ENCODE measurements at places on chromosomes 3 and 15.
A peak's percentile ranks its signal among the peaks of the same experiment; 100 is the strongest.

DNA sequence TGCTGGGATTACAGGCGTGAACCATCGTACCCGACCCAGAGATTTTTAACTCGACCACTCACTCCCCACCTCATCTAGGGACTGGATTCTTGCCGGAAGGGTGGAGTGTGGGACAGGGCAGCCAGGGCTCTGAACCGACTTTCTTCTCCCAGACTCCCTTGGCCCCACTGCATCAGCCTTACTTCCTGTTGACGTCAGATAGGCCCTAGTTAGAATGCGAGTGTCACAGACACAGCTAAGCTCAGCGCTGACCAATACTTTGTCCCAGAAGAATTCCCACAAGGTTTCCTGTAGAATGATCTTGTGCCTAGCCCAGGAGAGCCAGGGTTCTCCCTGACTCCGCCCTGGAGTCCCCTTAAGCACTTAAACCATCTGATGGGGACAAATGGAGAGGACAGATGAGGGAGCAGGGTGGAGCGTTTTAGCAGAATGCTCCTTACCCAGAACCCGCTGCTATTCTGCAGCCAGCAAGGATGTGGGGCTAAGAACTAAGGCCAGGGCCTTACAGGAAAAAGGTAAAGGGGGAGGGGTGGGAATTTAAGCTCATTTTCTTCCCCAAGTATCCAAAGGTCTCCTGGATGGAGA is 5.8 kb upstream of the TUSC2 start:
- DNase-seq = peak; percentile 41

GRCh38 chr3:133453383-133453782 is 53.5 kb downstream of the BFSP2 start:
- no peak for DNase-seq

- DNase-seq = no peak
Observed at GRCh38 chr15:31464216-31465082, 137.8 kb downstream of the KLF13 start.

DNA sequence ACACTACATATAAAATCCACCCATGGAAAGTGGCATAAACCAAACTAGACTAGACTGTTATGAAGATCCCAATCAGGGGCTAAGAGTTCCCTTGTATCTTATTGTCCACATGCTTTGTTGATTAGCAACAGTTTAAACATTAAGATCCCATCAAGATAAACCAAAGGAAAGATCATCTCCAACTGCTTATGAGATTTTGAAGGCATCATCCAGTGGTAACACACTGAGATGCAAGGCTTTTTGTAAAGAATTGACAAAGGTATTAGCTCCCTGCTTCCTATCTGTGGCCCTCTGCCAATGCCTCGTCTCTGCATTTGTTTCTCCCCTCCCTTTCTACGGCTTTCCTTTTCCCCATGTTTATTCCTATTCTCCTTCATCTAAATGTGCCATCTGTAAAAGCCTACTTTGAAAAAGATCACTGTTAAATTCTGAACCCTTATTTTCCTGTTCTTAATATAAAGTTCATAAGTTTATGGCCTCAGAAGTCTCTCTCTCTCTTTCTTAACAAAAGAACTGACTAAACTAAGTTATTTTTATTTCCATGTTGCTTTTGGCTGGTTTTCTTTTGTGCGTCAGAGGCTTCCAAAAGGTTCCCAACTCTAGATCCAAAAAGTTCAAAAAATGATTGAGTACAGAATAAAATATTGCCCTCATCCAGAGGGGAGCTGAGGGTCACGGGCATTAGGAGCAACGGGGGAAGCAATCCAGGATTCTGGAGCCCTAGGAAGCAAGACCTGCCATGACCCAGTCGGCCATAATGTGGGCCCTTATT is 5.5 kb downstream of the PLD1 start:
- peak; percentile 53 for DNase-seq

DNA sequence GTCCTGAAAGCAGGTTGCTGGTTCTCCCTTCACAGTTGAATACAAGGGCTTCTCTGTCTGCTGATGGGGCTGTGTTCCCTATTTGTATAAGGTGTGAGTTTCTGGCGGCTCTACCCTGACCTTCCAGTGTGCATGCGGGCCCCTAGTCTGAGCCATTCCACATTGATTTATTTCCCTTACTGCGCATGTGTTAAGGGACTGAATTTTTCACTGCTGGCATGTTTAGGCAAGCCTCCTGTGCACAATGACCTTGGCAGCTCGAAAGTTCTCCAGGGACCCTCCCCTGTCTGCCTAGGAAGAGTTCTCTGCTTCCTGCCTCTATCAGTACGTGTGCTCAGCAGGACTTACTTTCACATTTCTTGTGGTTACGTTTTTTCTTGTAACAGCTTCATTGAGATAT is 11.4 kb downstream of the TRAK1 start:
- peak; percentile 38 for DNase-seq

DNA sequence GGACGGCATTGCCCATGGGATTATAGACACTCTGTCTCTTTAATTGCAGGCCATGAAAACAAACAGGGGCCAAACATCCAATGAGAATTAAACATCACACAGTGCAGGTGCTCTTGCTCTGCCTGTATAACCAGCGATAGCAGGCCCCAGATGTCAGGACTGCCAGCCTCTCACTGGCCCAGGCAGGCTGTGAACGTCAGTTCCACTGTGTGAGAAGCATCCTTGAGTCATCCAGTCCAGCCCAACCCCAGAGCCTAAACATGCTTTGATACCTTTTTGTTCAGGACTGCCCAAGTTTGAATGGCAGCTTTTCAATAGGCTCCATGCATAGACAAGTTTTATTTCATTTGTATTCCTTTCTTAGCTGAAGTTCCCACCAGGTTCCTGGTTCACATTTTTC is 189.8 kb downstream of the SLCO3A1 start:
- DNase-seq = no peak

GRCh38 chr15:83919319-83919830 is 265.5 kb downstream of the ADAMTSL3 start:
- DNase-seq = no peak

DNA sequence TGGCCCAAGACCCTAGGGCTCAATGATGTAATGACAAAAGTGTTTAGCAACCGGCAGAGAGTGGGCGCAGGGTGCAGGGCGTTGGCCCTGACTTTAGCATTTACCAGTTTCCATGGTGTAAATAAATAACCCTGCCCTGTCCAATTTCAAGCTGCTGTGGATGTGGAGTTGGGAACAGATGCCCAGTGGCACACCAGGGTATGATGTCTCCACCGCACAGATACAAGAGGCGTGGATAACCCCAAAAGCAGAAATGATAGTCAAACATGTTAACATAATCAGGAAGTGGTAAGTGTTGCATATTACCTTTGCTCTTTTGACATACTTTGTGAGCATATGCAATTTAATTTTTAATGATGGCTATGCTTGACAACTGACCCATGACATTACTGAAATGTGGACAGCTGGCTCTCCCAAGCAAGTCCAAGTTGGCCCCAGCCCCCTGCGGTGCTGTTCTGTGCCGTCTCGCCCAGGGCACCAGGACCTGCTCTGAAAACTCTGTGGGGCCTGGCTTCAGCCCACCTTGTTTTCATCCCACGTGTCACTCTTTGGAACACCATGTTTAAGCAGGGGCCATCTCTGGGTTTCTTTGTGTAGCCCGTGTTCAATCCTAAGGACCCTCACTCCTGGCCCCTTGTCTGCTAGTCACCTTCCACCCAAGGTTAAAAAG is 10.8 kb upstream of the ANPEP start:
- DNase-seq = no peak

DNA sequence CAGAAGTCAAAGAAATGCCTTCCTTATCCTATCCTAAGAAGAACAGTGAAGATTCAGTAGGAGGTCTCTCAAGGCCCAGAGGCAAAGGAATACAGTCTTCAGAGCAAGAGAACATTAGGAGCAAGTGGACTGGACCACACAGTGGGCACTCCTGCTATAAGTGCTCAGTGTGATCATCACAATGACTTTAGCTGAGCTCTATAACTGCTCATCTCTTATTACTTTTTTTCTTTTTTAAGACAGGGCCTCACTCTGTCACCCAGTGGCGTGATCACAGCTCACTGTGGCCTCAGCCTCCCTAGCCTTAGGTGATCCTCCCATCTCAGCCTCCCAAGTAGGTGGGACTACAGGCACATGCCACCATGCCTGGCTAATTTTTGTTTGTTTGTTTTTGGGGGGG is 48.1 kb downstream of the COL8A1 start:
- no peak for DNase-seq

- no peak for DNase-seq
Observed at GRCh38 chr15:22780267-22780666, 6.2 kb upstream of the NIPA1 start.

DNA sequence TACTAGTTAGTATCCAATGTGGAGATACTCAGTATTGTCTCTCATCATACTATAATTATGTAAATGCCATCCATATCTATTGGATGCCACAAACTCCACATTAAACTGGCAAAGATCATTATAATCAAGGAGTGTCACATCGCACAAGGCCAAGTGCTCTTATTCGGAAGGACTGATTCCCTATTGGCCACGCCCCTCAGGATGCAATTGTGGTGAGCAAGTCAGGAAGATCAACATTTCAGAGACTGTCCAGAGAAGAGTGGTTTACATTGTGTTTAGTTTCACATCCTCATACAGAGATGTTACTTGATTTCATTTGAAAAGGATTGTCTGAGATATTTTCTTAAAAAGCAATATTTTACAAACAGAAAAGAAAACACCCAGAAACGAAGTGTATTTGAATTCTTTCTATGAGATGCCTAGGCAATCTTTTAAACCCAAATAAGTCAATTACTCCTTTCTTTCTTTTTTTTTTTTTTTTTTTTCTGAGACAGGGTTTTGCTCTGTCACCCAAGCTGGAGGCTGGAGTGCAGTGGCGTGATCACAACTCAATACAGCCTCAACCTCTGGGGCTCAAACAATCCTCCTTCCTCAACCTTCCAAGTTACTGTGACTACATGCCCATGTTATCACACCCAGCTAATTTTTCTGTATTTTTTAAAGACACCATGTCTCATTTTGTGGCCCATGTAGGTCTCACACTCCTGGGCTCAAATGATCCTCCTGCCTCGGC is 369.1 kb downstream of the RBMS3 start:
- peak; percentile 47 for DNase-seq

DNA sequence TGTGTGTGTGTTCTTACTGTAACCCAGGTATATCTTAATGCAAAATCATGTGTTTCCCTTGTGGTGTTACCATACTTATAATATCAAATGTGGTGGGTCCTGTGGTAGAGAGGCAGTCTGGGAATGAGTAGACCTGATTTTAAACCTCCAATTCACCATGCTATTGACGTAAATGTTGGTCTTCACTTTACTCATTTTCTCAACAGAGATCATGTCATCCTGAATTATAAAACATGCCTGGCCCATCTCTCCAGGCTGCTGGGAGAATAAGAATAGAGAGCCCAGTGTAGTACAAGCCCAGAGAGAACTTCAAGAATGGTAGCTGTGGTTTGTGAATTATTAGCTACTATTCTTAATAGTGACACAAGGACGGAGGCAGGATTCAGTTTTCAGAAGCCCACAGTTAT is 88.1 kb downstream of the MBNL1 start:
- no peak for DNase-seq

DNA sequence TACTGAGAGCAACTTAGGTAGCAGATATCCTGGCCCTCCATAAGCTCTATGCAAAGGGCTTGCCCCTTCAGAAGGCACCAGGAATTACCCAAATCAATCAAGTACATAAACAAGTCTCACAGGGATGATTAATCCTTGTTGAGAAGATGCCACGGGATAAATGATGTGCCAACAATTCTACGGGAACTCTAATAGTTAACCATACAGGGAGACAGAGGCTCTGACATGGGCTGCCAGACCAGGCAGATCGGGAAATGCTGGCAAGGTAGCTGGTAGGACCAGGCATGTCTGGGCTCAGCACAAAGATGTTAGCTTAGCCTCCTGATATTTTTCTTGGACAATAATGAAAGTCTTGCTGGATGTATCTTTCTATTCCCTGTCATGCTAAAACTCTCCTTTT is 249.3 kb upstream of the THBS1 start:
- no peak for DNase-seq

DNA sequence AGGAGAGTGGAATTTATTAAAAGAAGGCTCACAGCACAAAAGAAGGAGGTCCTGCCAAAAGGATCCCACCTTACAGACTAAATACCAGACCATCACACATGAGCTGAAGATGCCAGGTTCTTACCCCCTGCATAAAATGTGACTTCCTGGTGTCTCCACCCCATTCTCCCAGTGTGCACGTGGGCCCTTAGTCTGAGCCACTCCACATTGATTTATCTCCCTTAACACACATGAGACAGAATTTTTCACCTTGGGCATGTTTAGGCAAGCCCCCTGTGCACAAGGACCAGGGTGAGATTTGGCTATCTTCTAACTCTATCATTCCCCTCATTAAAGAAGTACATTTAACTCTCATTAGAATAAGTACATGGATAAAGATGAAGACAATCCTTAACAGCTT is 916.7 kb downstream of the PLOD2 start:
- DNase-seq = no peak

- DNase-seq = no peak
Observed at GRCh38 chr3:48320996-48321395, 12.5 kb downstream of the SPINK8 start.
